ENCODE measurements at places on chromosomes 3 and 15.

DNA sequence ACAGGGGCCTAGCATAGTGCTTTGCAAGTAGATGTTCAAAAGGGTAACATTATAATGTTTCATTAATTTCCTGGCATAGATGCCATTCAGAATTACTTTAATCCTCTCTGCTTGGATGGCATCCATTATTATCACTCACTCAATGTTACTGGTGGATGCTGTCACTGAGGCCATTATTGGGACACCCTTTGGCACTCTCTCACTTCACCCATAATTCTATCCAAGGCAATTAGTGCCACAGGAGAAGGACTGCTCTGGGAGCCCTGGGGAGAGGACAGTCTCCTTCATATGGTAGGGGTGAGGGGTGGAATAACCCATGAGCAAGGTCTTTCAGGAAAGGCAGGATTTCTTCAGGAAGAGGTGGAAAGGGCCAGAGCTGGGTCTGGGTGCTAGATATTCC is 28.7 kb upstream of the SLC28A1 start:
- DNase-seq = no peak

- DNase-seq = no peak
Observed at GRCh38 chr3:17882981-17883380, 140.6 kb upstream of the TBC1D5 start.

DNA sequence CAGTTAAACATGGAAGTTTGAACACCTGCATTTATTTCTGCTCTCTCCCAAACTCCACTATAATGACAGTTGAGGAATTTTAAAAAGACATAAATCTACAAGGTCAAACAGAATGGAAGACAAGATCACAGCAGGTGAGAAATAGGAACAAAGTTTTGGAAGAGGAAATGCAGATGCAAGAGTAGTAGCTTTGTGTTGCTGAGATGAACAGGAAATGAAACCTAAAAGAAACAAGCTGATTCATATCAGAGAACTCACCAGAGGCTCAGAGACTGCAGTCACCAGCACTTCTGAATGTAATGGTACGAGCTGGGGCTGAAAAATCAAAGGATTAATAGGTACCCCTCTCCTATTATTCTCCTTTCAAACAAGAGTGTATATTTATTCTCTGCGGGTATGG is 459.9 kb downstream of the RAP2B start:
- peak; percentile 1 for DNase-seq

DNA sequence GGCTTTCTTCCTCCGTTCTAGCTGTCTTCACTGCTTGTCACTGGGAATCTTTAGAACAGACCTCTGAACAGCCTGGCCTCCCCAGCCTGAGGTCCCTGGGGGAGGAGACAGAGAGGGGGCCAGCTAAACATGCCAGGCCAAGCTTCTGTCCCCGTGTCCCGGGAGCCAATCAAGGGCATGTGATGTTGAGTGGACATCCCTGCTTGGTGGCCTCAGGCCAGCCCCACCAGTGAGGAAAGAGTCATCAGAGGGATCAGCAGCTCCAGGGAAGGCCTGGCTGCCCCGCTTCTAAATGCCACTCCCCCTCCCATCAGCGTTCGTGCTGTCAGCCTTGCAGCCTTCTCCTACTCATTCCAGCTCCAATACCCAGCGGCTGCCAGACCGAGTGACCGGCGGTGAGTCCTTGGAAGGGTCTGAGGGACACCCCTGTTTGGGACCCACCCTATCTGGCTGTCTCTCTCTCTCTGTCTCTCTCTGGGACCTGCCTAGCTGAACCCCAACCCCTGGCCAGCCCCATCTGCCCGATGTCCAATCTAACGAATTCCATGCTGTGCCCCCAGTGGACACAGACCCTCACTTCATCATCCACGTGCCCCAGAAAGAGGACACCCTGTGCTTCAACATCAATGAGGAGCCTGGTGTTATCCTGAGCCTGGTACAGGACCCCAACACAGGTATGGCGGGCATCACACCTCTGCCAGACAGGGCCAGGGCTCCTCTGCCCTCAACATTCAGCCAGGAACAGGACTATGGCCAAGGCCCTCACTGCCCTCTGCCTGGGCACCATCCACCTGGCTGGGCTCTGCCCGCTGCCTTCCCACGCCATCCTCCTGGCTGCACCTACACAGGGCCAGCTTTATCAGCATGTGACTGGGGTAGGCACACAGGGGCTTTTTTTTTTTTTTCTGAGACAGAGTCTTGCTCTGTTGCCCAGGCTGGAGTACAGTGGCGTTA is 6.6 kb upstream of the ITIH3 start:
- no peak for DNase-seq

GRCh38 chr15:72936237-72936636 is 116.0 kb upstream of the NEO1 start:
- no peak for DNase-seq

DNA sequence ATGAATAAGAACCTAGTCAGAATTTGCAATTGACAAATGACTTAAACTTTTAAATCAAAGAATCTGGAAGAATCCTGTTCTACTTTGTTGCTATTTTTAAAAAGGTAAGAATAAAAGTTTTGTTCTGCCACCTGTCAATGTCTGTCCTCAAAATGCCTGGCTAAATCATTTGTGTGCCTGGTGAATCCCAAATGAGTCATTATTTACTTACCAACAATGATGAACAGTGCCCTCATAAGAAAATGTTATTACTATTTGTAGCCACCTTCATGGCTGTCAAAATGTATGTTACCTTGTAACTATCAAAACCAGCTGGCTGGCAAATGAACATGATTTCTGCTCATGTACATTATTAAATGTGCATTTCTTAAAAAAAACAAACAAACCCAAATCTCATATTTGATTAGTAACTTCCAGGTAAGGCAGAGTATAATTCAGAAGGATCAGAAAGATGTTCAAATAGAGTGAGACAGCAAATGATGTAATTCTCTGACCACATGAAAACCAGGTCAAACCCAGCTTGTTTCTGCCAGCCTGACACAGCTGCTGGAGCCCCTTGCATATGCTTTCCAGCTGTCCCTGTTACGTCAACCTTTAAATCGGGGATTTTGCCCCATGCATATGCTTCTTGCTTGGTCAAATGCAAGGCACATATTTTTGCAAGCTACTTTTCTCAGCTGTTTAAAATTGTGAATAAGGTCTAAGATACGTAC is 137.9 kb downstream of the SSR3 start:
- DNase-seq = no peak

DNA sequence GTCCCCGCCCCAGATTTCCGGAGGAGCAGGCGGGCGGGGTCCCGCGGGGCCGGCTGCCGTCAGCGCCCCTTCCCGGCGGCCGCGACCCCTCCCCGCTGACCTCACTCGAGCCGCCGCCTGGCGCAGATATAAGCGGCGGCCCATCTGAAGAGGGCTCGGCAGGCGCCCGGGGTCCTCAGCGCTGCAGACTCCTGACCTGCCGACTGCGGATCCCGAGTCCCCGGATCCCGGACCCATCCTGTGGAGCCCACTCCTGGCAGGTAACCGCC is at the start of gene TRH:
TRH (plus strand) TSS at position 157 of the 269 bp plus-strand sequence. CDS start 1,097 bp downstream, outside the sequence.
- no peak for DNase-seq

GRCh38 chr3:148943506-148944205 is 47.7 kb upstream of the GYG1 start:
- DNase-seq = peak; percentile 95

- no peak for DNase-seq
Observed at GRCh38 chr3:141840737-141841544, 35.5 kb upstream of the ATP1B3 start.

- DNase-seq = no peak
Observed at GRCh38 chr3:58188921-58189451, 21.8 kb downstream of the DNASE1L3 start.

DNA sequence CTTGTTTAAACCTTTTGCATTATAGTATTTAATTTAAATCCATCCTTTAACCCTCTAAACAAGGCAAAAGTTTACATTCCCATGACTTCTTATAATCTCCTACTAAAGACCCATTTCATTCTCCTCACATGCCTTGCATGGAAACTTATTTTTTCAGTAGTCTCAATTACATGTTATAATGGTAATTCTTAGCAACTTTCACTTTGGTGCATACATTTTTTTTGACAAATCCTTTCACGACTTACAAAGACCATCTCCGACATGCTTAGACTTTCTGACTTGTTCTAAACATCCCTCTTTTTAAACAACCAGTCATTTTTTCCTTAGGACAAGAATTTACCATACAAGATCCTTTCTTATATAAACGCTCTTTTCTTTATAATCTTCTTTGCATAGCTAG is 615.4 kb upstream of the GBE1 start:
- peak; percentile 32 for DNase-seq

GRCh38 chr3:155682426-155683343 is 62.2 kb downstream of the PLCH1 start:
- no peak for DNase-seq

- no peak for DNase-seq
Observed at GRCh38 chr3:55454611-55455010, 32.5 kb downstream of the WNT5A start.

- DNase-seq = no peak
Observed at GRCh38 chr3:131553495-131554247, 50.9 kb upstream of the MRPL3 start.

GRCh38 chr3:169695031-169695430 is 31.5 kb upstream of the MECOM start:
- DNase-seq = no peak

DNA sequence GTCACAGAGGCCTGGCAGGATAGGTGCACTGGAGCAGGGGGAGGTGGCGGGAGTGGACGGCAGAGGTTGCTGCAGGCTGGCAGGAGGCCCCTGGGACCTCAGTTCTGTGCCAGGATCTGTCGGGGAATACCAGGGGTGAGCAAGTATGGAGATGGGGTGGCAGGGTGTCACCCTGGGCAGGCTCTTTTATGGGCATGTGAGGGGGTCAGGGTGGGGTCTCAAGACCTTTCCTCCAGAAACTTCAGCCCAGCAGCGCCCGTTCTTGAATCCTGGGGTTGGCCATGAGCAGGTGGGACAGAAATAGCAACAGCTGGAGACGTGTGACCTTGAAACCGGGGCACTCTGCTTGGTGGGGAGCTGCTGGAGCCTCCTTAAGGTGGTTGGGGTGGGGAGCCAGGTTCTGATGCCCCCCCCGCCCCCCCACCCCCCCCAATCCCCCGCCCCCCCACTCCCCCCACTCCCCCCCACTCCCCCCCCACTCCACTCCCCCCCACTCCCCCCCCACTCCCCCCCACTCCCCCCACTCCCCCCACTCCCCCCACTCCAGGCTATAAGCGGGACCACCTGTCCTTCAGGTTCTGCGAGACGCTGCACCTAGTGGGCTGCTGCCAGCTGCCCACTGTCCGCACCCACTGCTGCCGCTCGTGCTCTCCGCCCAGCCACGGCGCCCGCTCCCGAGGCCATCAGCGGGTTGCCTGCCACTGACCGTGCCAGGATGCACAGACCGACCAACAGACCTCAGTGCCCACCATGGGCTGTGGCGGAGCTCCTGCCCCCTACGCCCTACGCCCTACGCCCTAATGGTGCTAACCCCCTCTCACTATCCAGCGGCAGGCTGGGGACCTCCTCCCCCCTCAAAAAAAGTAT is 84.9 kb downstream of the TBC1D2B start:
- no peak for DNase-seq

GRCh38 chr15:78739996-78740903 is 71.0 kb downstream of the ADAMTS7 start:
- peak; percentile 77 for DNase-seq

DNA sequence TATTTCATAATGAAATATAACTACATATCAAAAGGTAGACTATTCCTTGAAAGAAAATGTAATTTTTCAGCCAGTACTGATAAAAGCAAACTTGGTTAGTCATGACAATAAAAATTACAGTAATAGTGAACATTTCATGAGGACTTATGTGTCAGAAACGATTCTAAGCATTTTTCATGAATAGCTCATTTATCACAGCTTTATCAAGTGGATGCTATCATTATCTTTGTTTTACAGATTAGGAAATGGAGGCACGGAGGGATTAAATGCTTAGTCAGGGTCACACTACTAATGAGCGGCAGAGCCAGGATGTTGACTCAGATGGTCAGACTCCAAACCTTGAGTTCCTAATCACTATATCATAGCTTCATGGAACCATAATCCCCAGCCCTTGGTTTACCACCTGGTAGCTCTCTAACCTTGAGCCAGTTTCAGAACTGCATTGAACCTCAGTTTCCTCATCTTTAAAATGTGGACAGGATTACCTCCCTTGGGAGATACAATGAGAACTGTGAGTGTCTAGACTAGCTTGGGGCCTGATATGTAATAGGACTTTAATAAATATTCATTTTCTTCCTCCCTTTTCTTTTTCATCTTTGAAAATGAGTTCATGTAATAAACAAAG is 85.4 kb downstream of the TNIK start:
- peak; percentile 90 for DNase-seq

- DNase-seq = no peak
Observed at GRCh38 chr15:63187589-63188226, 1.7 kb upstream of the RAB8B start.

DNA sequence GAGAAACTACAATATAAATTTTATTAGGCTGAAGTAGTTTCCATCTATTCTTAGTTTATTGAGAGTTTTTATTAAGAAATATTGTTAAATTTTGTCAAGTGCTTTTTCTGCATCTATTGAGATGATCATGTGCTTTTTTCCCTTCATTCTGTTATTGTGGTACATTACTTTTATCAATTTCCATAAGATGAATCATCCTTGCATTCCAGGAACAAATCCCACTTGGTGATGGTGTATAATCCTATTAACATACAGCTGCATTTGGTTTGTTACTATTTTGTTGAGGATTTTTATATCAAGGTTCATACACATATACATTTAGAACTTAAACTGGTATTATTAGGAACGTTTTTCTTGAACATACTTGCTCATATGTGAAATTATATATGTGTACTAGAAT is 199.8 kb downstream of the TBC1D5 start:
- no peak for DNase-seq

- no peak for DNase-seq
Observed at GRCh38 chr15:95269242-95270183, 1038.2 kb downstream of the MCTP2 start.

- DNase-seq = no peak
Observed at GRCh38 chr15:90344662-90345061, 7.4 kb upstream of the ZNF774 start.

DNA sequence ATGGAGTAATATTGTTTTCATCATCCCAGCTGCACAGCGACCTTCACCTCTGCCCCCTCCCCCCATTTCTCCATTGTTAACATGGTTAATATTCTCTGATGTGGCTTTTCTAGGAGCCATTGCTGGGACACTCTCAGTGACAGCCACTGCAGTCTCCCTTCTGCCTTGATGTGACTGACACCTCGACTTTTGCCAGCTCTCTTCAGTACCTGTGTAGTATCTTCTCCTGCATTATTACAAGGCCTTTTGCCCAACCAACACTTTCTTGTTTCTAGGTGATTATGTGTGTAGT is 179.8 kb downstream of the CLSTN2 start:
- DNase-seq = no peak

- DNase-seq = no peak
Observed at GRCh38 chr3:86234506-86235254, 756.3 kb downstream of the VGLL3 start.

DNA sequence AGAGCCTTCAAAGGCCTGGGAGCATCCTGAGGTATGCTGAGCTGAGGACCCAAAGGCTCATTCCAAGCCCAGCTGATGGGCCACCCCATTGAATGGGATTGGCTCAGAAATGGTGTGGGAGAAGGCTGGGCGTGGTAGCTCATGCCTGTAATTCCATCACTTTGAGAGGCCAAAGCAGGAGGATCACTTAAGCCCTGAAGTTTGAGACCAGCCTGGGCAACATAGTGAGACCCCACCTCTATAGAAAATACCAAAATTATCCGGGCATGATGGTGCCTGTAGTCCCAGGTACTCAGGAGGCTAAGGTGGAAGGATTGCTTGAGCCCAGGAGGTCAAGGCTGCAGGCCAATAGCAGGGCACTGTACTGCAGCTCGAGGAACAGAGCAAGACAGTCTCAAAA is 43.8 kb upstream of the ADAMTSL3 start:
- DNase-seq = no peak
